ENCODE measurements at places on chromosomes 12 and 14.

DNA sequence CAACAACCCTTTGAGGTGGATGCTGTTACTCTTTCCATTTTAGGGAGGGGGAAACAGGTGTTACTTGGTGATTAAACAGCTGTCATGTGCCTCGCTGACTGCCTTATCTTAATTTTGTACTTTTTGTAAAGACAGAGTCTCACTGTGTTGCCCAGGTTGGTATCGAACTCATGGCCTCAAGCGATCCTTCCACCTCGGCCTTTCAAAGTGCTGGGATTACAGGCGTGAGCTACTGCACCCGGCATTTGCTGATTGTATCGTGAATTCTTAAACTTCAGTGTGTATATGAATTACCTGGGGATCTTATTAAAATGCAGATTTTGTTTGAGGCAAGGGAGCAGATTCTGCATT lies 659 bp downstream of the PSMD9 start:
- no peak for DNase-seq

DNA sequence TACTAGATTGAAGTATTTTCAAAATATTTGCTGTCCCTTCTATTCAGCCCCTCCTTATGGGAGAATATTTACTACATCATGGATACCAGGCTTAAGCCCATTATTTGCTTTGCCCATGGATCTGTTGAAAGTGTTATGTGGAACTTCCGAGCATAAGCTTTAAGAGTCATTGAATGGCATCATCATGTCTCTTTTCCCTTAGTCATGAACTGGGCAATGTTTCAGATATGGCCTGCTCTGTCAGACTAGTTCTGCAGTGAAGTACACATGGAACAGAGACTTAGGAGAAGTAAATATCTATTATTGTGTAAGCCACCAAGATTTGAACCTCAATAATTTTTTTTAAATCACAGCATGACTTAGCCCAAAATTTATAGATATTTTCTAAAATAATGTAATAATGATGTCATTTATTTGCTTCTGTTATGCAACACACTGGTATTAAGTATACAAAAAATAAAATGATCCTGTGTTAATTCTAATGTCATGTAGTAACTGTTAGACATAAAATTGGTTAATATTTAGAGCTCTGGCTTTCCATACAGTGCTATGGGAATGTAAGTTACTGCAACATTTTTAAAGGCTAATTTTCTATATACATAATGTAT lies 1097.3 kb downstream of the SLC16A7 start:
- DNase-seq: no peak

- DNase-seq: no peak
Observed at GRCh38 chr14:103136388-103137271, 13.4 kb downstream of the TNFAIP2 start.

GRCh38 chr12:73678335-73678734 lies 859.3 kb upstream of the ATXN7L3B start:
- no peak for DNase-seq
